H1 (cell line): ENCODE measurements at places on chromosomes 16 and 17. TPM values are rescaled to one million over a fixed set of nuclear protein-coding genes. Genes with fewer than 3 reads are reported as not detected.

MLKL gene
- total RNA-seq, result 1.6 and 2.3 TPM in 2 replicates

- DNase-seq, result peak; percentile 78
Observed at GRCh38 chr16:3020604-3021448, 658 bp downstream of the TNFRSF12A start.

CA4 gene
- 3.6 and 4.2 TPM in 2 replicates for total RNA-seq

DNA sequence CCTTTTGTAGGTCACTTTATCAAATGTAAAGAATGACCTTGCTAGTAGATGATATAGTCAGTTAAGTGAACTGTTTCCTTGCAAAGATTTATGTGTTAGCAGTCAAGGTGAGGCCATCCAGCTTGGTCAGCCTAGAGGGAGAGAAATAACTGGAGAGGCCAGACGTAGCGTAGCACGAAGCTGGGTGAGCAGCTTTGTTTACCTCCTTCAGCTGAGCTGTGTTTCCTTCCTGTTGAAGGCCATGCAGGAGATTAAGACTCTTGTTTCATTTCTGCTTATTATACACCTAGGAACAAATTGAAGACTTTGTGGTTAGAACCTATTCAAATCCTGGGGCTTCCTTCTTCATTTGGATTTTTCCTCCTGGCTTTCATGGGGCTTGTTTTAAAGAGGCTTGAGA is 267.1 kb downstream of the PHKB start:
- DNase-seq, result no peak

FBXO39 gene
- total RNA-seq, result 0.22 TPM in 1 of 2 replicates, not detected in the other

CDH5 gene
- total RNA-seq, result 0.32 and 0.59 TPM in 2 replicates

- DNase-seq, result no peak
Observed at GRCh38 chr16:78134944-78135619, 35.6 kb downstream of the WWOX start.

LRRC46 gene
- total RNA-seq, result 0.36 TPM in 1 of 2 replicates, not detected in the other

- no peak for DNase-seq
Observed at GRCh38 chr16:84677849-84678248, 22.0 kb upstream of the USP10 start.

DNA sequence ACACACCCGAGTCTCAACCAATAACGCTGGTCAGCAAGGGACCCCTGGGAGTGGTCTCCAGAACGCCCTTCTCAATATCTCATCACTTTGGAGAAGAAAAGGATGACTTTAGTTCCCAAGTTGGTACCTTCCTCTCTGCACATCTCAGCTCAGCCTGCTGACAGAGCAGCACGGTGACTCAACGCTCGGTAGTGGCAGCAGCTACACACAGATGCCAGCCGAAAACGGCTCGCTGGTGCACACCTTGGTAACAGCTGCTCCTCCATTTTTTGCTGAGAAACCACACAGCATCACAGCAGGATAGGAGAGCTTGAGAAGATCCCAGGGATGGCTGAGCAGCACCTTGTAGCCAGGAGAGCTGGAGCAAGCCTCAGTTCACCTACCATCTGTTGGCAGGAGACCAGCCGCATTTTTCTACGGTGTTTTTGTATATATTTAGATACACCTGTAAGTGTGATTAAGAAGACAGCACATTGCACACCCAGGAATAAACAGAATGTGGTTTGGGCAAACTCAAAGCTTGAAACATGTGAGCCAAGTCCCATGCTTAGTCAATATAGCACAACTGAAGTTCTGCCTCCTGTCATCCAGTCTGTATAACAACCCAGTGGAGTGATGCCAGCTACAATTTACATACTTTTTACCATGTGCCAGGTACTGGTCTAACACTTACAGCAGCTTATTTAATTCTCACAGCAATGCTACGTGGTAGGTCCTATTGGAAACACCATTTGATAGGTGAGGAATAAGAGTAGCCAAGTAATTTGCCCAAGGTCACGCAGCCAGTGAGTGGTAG is 83.8 kb upstream of the ERCC4 start:
- no peak for DNase-seq

DNA sequence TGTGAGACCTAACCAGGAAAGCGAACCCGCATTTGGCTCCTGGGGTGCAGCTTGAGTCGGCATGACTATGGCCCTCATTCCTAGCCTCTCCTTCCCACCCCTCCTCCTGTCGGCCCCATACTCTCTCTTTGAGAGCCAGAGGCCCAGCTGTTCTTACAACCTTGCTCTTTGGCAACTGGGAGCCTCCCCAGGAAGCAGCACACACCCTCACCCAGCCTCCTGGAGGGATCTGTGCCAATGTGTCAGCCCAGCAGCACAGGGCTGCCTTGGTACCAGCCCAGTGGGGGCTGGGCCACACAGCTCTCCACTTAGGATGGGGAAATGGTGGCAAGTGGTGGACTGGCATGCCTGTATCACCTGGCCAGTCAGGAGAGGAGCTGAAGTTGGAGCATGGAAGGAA is 70.3 kb upstream of the LGALS9 start:
- DNase-seq, result no peak

DNA sequence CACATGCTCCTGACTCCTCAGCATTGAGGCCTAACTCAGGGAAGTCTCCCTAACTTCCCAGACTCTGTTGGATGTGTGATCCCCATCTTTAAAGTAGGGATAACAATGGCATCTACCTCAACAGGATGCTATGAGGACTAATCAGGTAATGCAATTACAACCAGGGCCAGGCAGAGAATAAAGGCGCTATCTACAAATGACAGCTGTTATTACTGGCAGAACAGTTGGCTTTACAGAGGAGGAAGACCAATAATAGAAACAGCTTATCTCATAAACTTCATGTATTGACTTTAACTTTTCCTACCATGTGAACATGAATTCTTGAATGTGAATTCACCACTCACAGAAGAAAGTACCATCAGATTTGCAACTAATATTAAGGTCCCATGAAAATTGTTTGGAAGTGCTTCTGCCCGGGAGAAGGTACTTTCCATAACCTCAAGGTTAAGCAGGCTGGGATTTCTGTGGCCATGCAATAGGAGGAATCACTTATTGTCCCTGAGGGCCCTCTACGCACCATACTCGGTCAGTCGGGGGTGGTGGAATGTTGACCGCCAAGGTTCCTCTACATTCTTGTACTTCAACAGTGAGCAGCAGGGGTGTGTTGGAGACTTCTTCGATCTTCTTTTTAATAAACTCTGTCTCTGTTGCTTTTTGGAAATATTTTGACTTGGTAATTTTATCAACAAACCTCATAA is 22.6 kb upstream of the ERN1 start:
- DNase-seq, result no peak

GRCh38 chr17:83127431-83128160 is 48.2 kb downstream of the METRNL start:
- DNase-seq, result no peak

- DNase-seq, result no peak
Observed at GRCh38 chr16:50102051-50102746, 36.4 kb downstream of the HEATR3 start.

DNA sequence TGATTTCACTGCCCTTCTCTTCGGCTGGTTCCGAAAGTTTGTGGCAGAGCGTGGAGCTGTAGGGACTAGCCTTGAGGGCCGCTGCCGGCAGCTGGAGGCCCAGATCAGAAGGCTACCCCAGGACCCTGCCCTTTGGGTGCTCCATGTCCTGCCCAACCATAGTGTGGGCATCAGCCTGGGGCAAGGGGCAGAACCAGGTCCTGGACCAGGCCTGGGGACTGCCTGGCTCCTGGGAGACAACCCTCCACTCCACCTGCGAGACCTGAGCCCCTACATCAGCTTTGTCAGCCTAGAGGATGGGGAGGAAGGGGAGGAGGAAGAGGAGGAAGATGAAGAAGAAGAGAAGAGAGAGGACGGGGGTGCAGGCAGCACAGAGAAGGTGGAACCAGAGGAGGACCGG is 856 bp upstream of the CXCL16 start:
- DNase-seq, result no peak

DNA sequence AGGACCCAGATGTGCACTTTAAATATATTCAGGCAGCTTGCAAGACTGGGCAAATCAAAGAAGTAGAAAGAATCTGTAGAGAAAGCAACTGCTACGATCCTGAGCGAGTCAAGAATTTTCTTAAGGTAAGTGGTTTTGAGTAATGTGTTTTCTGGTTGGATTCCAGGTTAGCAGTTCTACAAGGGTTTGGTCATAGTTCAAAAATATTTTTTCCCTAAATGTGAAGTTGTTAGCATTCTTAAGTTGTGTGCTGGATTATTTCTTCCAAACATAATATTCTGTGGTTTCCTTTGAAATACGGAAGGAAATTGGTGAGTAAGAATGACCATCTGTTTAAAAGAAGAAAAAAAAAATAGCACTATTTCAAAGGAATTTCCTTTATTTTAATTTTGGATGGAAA is 38.4 kb downstream of the PTRH2 start:
- DNase-seq, result no peak

CCL4 gene
- total RNA-seq, result not detected in 2 replicates

ZFP3 gene
- 0.15 and 0.17 TPM in 2 replicates for total RNA-seq

GRCh38 chr17:10041287-10041612 is 136.2 kb upstream of the RCVRN start:
- DNase-seq, result no peak

DNA sequence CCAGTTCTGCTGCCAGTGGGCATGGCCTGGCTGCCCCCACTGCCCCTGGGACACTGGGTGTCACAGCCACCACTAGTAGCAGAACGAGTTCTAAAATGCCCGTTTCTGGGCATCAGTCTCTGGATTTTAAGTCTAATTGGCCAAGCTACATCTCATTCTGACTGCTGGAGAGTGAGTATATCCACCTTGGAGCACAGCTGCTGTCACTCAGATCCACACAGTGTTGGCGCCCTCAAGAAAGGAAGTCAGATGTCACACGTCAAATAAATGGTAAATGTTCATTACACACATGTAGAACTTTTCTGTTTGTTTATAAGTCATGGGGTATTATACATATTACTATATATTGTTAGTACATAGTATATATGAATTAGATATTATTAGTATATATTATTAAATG is 19.4 kb downstream of the GNGT2 start:
- DNase-seq, result no peak

ANKS3 gene
- 23.9 and 27.5 TPM in 2 replicates for total RNA-seq

ITGB4 gene
- total RNA-seq, result 5.4 and 5.6 TPM in 2 replicates

DNA sequence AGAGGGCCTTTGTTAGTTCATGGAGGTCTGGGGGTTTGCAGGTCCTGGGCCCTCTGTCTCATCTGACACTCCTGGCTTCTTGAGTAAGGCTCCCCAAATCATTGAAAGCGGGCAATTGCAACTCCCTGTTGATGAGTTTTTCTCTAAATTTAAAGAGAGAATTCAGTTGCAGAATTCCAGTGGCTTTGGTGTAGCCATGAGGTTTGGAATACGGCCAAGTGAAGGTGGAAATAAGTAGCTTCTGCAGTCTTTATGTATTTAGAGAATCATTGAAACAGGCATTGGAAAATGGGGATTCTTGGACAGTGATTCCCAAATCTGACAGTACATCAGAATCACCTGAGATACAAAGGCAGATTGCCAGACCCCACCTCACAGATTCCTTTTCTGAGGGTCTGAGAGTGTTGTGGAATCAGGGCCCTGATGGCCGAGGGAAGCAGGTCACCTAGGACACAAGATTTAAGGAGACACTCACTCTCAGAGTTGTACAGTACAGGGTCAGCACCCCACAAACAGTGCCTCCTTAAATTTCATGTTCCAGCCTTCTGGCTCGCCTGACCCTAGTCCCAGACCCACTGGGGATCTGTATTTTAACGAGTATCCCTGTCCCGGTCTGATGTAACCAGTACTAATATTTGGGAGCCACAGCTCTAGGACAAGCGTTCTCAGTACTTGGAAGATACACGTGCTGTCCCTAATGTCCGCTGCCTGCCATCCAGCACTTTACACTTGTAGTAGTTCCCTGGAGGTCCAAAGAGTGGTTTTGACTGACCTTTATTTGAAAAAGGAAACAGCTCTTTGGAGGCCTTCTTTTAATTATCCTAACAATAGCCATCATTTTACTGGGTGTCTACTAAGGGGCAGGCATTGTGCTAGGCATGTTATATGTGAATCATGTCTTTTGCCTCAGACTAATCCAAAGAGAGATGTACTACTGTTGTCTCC is 37.8 kb downstream of the YPEL2 start:
- DNase-seq, result no peak

- no peak for DNase-seq
Observed at GRCh38 chr17:29357821-29358232, 32.3 kb upstream of the TAOK1 start.
